Esophagus squamous epithelium (tissue), 5 donors: ENCODE measurements at places on chromosomes 5 and 9.

- H3K36me3 ChIP-seq = no peaks in the 10 kb centered on the region
- peak overlapping the region; percentile 45 for H3K27ac ChIP-seq
- DNase-seq = no peak
- H3K4me1 ChIP-seq = no peaks in the 10 kb centered on the region
- H3K27me3 ChIP-seq = no peaks in the 10 kb centered on the region
These were observed 8.4 kb upstream of the UBAP1 start for GRCh38 chr9:34170237-34170991.

- no peak overlapping the region for H3K4me3 ChIP-seq
- no peaks in the 10 kb centered on the region for H3K36me3 ChIP-seq
- H3K4me1 ChIP-seq = peaks cover 46% of the 10 kb centered on the region
- no peak for DNase-seq
- peaks cover 68% of the 10 kb centered on the region for H3K27me3 ChIP-seq
These were observed 11.5 kb downstream of the NR2F1-AS1 start for GRCh38 chr5:93569300-93570160.

DNA sequence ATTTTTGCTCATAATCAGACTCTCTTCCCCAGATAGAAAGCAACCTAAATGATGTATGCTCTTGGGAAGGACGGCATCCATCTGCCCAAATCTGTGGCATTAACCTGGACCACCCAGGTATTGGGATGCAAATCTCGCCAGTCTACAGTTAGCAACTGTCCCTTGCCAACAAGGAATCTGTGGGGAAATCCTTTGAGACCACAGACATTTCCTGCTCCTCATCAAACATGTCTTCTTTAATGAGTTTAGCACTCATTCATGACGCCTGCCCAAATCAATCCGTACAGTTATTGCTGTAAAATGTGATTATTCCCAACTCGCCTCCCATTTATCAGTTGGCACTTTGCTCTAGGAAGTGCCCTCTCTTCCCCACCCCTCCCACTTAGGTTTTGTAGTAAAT, 7.8 kb downstream of the ROR2 start:
- peaks cover 22% of the 10 kb centered on the region for H3K4me1 ChIP-seq
- no peaks in the 10 kb centered on the region for H3K27me3 ChIP-seq
- no peaks in the 10 kb centered on the region for H3K36me3 ChIP-seq
- no peak for DNase-seq
- no peak overlapping the region for H3K27ac ChIP-seq
- no peak overlapping the region for H3K4me3 ChIP-seq

GRCh38 chr5:108481355-108481931, 99.5 kb upstream of the FBXL17 start:
- no peaks in the 10 kb centered on the region for H3K27me3 ChIP-seq
- H3K4me1 ChIP-seq = no peaks in the 10 kb centered on the region
- no peak for DNase-seq
- H3K4me3 ChIP-seq = no peak overlapping the region

DNA sequence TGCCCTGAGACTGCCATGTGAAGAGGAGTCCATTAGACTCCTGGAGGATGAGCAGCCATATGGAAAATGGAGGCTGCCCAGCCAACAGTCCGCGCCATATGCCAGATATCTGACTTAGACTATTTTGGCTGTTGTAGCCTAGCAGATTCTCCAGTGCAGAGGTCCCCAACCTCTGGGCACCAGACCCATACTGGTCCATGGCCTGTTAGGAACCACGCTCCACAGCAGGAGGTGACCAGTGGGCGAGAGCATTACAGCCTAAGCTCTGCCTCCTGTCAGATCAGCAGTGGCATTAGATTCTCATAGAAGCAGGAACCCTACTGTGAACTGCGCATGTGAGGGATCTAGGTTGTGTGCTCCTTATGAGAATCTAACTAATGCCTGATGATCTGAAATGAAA, 851.9 kb downstream of the NR2F1-AS1 start:
- H3K36me3 ChIP-seq = no peaks in the 10 kb centered on the region
- DNase-seq = no peak
- H3K27me3 ChIP-seq = no peaks in the 10 kb centered on the region
- no peaks in the 10 kb centered on the region for H3K4me1 ChIP-seq
- no peak overlapping the region for H3K4me3 ChIP-seq

DNA sequence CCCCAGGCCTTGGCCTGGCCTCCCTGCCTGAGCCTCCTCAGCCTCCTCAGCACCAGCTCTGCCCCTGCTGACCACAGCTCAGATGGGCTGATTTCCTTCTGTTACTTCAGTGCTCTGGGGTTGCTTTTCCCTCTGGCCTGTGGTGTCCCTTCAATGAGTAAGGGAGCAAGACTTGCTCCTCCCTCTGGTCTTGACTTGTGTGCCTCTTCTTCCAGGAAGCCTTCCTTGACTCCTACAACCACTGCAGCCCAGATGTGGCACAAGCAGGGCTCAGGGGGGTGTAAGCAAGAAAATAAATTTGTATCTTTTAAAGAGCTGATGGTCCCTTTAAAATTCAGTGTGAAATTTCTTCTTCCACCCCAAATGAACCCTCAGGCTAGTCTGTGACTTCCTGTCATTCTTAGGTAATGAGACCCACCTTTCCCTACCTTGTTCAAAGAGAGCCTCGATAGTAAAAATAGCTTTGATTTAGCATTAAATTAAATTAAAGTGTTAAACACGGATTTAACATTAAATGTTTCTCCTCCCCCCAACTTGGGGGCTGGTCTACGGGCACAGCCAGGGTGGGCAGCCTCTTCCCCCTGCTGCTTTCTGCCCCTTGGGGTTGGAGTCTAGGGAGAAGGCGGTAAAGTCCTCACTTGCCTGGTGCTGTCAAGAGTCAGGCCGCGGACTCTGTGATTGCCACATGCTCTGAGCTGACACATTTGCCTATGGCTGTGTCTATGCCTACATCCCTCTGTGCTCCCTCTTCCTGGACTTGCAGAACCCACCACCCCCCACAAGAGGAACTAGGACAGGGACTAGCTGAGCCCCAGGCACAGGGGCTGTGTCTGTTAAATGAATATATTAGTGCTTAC, 64.5 kb downstream of the OLFM1 start:
- H3K4me3 ChIP-seq = no peak overlapping the region
- DNase-seq = no peak
- no peak overlapping the region for H3K27ac ChIP-seq
- H3K36me3 ChIP-seq = no peaks in the 10 kb centered on the region

- peak overlapping the region; percentile 57 for H3K27ac ChIP-seq
- no peak for DNase-seq
- H3K4me1 ChIP-seq = no peaks in the 10 kb centered on the region
- no peaks in the 10 kb centered on the region for H3K27me3 ChIP-seq
These were observed 909 bp downstream of the SLC36A1 start for GRCh38 chr5:151448038-151448985.

- no peaks in the 10 kb centered on the region for H3K36me3 ChIP-seq
- no peak for DNase-seq
- H3K4me3 ChIP-seq = no peak overlapping the region
- H3K27ac ChIP-seq = no peak overlapping the region
- H3K27me3 ChIP-seq = no peaks in the 10 kb centered on the region
These were observed 29.0 kb upstream of the FCN1 start for GRCh38 chr9:134946663-134947062.

DNA sequence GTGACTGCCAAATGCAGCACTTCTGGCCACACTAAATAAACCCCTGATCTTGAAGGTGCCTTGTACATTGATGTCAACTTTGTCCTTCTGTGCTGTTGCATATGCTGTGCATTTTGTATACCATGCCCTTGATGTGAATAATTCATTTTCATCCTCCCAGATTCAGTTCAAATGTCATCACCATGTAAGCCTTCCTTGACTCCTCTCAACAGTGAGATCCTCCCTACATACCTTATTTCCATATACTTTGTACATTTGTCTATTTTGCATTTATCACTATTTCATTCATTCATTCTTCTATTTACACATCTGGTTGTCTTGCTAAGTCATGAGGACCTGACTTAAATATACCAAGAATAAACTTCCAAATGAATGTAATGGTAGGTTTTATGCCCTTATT, 273.2 kb upstream of the EFNA5 start:
- no peak overlapping the region for H3K27ac ChIP-seq
- H3K27me3 ChIP-seq = no peaks in the 10 kb centered on the region
- H3K36me3 ChIP-seq = no peaks in the 10 kb centered on the region
- no peak overlapping the region for H3K4me3 ChIP-seq
- no peaks in the 10 kb centered on the region for H3K4me1 ChIP-seq

DNA sequence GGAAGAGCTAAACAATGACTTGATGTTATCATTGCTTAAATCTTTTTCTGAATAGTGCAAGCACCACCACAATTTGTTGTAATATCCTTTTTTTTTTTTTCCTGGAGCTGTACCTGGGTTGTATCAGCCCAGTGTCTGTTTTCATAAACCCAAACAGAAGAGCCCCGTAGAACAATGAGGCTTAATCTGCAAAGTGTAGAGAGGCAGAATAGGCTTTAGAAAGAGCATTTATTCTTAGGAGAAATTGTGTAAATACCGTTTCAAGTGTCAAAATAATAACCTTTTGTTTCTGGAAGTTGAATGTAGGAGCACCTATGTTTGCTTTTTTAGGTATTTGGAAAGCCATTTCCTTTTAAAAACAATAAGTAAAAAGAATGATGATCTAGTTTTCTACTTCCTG, 26.4 kb downstream of the RGS7BP start:
- no peak for DNase-seq
- H3K36me3 ChIP-seq = no peaks in the 10 kb centered on the region
- no peak overlapping the region for H3K4me3 ChIP-seq
- no peaks in the 10 kb centered on the region for H3K27me3 ChIP-seq
- no peak overlapping the region for H3K27ac ChIP-seq

DNA sequence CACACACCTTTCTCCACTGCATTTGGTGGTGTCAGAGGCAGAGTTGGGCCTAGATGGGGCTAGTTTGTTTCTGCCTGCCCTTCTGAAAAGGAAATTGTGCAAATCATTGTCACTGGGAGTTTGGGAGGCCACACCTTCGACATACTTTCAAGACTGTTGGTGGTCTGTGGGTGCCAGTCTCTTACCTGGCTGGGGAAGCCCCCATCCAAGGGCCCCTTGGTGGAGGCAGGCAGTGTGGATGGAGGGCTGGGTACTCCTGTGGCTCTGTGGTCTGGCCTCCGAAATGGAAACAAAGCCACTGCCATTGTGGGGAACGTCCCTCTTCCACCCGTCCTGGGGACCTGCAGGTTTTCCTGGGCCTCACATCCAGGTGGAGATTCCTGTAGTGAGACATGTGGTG, 10.9 kb upstream of the PHYHD1 start:
- peaks cover 82% of the 10 kb centered on the region for H3K36me3 ChIP-seq
- peaks cover 71% of the 10 kb centered on the region for H3K4me1 ChIP-seq
- H3K27ac ChIP-seq = peak overlapping the region; percentile 65

DNA sequence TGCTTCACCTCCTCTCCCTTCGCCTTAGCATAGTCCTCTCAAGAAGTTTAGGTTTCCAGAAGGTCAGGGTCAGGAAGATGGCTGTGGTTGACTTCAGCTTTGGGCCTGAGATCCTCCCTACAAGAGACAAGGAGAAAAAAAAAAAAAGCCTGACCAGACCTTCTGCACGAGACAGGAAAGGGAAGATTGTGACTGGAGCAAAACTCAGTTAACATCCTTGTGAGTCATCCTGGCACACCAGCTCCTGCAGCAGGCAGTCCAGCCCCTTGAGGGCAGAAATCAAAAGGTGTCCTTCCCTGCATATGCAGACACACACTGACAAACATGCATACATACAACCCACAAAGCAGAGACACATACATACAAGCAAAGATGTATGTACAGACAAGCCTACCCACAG, 18.0 kb upstream of the ENHO start:
- DNase-seq = no peak
- no peaks in the 10 kb centered on the region for H3K36me3 ChIP-seq
- no peak overlapping the region for H3K4me3 ChIP-seq
- H3K27me3 ChIP-seq = no peaks in the 10 kb centered on the region
- H3K4me1 ChIP-seq = no peaks in the 10 kb centered on the region

DNA sequence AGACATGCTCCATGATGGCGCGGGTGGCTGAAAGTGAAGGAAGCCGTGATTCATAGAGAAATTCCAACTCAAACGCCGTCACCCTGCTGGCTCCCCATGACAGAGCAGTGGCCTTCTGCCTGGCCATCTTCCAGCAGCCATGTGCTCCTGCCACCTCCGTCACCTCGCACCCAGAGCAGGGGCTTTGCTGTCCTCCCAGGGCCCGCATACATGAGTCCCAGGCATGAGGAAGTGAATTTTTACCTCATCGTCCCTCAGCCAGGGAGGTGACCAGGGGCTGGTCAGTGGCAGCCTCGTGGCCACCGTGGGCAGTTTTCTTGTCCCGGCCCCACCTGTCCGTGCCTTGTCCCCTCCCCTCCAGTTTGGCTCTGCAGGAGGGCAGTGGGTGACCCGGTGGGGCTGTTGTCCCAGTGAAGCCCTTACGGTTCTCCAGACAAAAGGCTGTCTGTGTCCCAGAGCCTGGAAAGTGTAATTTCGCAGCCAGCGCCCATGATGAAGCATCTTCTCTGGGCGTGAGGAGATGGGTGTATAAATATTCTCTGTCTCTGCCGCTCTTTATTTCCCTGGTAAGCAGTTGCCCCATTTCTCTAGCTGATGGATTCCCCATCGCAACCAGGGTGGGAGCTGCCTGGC, 124.0 kb upstream of the LMX1B start:
- H3K4me1 ChIP-seq = no peaks in the 10 kb centered on the region
- no peak overlapping the region for H3K27ac ChIP-seq
- H3K4me3 ChIP-seq = no peak overlapping the region
- H3K27me3 ChIP-seq = no peaks in the 10 kb centered on the region

DNA sequence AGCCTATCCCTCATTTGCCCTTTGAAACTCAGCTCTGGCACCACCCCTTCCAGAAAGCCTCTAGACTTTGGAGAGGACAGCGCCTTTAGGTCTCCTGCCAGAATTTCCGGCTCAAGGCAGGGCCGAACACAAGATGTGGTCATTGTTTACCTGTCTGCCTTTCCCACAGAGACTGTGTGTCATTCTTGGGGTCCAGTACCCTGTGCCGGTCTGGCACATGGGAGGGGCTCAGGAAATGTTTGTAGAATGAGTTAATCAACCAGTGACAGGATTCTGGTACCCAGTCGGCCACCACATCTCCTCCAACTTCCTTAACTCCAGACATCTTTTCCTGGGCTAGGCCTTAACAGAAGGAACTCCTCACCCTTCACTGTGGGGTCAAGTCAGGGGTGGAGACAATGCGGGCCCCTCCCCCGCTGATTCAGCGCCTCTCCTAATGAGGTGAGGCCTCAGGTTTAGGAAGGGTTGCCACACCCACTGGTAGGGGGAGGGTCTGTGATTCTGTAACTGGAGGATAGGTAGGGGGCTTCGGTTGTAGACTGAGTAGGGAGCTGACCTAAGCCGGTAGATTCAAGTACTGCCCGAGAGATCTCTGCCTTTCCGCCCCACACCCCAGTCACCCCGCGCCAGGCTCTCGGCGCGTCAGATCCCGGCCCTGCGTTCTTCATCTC, 29.3 kb downstream of the PCDH1 start:
- no peaks in the 10 kb centered on the region for H3K36me3 ChIP-seq
- peak overlapping the region; percentile 99 for H3K27ac ChIP-seq
- DNase-seq = no peak
- H3K27me3 ChIP-seq = no peaks in the 10 kb centered on the region
- H3K4me3 ChIP-seq = peak overlapping the region; percentile 67
- H3K4me1 ChIP-seq = peaks cover 17% of the 10 kb centered on the region

GRCh38 chr9:98134702-98135557, 15.9 kb upstream of the TRIM14 start:
- H3K4me3 ChIP-seq = no peak overlapping the region
- no peak overlapping the region for H3K27ac ChIP-seq
- H3K36me3 ChIP-seq = peaks cover 9% of the 10 kb centered on the region
- no peaks in the 10 kb centered on the region for H3K27me3 ChIP-seq
- no peak for DNase-seq

GRCh38 chr5:143134269-143134668, 269.2 kb downstream of the NR3C1 start:
- no peak overlapping the region for H3K4me3 ChIP-seq
- H3K27ac ChIP-seq = no peak overlapping the region
- no peaks in the 10 kb centered on the region for H3K27me3 ChIP-seq
- peaks cover 22% of the 10 kb centered on the region for H3K4me1 ChIP-seq

- DNase-seq = no peak
- H3K27me3 ChIP-seq = no peaks in the 10 kb centered on the region
- no peak overlapping the region for H3K4me3 ChIP-seq
- no peaks in the 10 kb centered on the region for H3K4me1 ChIP-seq
These were observed 57.2 kb downstream of the ACO1 start for GRCh38 chr9:32441678-32442077.
